ENCODE measurements at places on chromosomes 16 and 17. TPM values are rescaled to one million over a fixed set of nuclear protein-coding genes. Genes with fewer than 3 reads are reported as not detected.
A peak's percentile ranks its signal among the peaks of the same experiment; 100 is the strongest.

DNA sequence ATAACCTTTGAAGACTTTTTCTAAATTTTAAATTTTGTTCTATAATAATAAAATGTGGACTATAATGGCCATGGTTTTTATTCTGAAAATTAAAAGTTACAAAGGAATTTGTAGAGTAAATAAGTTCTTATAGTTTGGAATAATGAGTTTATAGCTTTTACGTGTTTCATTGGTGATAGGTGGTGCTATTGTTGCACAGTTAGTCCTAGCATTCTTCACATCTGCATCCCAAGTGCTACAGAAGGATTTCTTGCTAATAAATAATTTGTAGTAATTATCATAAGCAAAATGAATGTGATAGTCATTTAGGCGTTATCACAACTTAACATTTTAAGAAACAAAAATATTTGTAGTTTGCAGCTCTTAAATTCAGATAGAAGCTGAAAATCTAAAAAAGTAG, 67.9 kb downstream of the BCAS3 start:
- DNase-seq = no peak

DNA sequence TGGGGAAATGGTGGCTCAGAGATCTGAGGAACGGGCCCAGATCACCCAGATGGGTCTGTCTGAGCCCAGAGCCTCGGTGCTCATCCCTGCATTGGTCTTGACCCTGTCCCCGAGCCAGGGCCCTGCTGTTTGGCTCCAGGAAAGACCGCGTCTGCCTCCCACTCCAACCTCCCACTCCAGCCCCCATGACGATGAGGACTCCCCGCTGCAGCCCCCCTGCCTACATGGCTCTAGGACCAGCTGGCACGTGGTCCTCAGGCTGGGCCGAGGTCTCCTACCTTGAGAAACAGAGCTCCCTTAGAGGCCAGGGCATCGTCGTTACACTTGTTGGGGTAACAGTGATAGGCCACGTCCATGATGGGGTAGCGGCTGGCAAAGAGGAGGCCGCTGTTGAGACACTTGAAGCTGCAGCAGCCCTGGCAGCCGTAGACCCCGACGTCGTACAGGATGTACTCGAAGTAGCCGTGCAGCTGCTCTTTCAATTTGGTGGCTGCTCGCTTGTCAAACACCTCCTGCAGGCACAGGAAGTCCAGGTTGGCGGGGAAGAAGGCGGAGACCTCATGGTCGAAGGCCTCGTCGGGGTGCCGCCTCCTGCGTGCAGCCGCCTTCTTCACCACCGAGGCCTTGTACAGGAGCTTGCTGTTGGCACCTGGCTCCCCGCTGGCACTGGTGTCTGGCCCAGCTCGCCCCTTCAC, 59.9 kb downstream of the PRMT7 start:
- no peak for DNase-seq

DNA sequence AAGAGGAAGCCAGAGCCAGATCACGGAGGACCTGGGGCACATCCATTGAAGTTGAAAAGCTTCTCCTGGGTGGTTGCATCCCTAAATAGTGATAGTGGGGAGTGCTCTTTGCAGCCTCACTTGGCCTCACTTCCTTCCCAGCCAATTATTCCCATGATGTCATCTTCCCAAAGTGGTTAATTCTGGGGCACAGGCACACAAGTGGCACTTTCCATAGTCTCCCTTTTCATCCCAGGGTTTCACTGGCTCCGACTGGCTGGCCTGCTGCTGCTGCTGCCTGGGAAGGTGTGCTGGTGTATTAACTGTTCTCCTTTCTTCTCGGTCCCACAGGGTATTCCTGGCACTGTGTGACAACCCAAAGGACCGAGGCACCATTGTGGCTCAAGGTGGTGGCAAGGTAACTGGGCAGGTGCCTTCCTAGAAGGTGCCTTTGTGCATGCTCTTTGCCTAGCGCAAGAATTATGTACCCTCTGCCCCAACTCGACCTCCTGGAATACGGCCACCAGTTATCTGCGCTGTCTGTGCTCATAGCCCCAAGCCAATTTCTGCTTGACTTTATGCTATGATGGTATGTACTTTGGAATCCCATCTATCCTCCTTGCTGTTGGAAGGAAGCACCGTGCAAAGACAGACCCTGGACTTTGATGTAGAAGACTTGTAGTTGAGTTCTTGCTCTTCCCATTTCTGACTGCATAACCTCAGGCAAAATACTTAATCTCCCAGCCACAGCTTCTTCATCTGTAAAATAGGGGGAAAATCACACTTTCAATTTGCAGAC, 18.4 kb downstream of the SLC35G3 start:
- no peak for DNase-seq

GRCh38 chr17:36730857-36731490, 129.6 kb downstream of the MRM1 start:
- no peak for DNase-seq

- no peak for DNase-seq
These were observed 67.1 kb upstream of the ZNF469 start for GRCh38 chr16:88315543-88316105.

- DNase-seq = no peak
These were observed 4.7 kb upstream of the MPO start for GRCh38 chr17:58285422-58285810.

GRCh38 chr17:32341857-32342602, at the start of gene C17orf75:
C17orf75 (minus strand) TSS chr17:32342173; CDS start chr17:32342139, 34 bp downstream.
- DNase-seq = peak; percentile 94

- DNase-seq = no peak
These were observed 899 bp downstream of the CFAP52 start for GRCh38 chr17:9577373-9577709.

- no peak for DNase-seq
These were observed 82.2 kb downstream of the SPECC1 start for GRCh38 chr17:20091174-20092029.

GRCh38 chr17:67491009-67491680, 114.1 kb downstream of the PITPNC1 start:
- peak; percentile 91 for DNase-seq

DNA sequence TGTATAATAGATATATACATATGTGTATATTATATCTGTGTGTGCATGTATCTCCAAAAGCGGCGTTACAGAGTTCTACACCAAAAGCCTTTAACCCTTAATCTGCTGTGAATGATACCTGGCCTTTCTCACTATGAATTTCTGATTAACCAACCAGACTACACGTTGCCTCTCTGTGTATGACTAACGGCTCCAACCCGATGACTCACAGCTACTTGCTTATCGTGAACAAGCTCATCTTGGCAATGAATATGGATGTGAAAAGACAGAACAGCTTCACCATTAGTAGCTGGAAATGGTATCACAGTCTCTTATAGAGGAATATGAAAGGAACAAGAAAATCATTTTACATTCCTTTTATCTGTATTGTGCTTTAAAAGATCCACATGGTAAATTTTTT, 23.8 kb upstream of the ARHGAP44 start:
- DNase-seq = no peak

- no peak for DNase-seq
These were observed 35.4 kb upstream of the CNTNAP4 start for GRCh38 chr16:76241755-76242154.

- no peak for DNase-seq
These were observed 388.2 kb upstream of the MAF start for GRCh38 chr16:79988721-79989220.

DNA sequence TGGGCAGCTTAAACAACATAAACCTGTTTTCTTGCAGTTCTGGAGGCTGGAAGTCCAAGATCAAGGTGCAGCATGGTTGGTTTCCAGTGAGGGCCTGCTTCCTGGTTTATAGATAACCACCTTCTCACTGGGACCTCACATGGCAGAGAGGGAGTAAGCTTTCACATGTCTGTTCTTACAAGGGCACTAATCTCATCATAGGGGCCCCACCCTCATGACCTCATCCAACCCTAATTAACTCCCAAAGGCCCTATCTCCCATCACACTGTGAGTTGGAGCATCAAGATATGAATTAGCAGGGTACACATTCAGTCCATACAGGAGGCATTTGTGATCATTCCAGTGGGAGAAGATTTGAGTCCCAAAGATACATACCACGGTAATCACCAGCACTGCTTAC, 50.5 kb upstream of the GRIN2A start:
- DNase-seq = no peak

- no peak for DNase-seq
These were observed 117.3 kb downstream of the C16orf95 start for GRCh38 chr16:87199901-87200300.

- no peak for DNase-seq
These were observed 25.0 kb upstream of the TMEM97 start for GRCh38 chr17:28293994-28294393.

DNA sequence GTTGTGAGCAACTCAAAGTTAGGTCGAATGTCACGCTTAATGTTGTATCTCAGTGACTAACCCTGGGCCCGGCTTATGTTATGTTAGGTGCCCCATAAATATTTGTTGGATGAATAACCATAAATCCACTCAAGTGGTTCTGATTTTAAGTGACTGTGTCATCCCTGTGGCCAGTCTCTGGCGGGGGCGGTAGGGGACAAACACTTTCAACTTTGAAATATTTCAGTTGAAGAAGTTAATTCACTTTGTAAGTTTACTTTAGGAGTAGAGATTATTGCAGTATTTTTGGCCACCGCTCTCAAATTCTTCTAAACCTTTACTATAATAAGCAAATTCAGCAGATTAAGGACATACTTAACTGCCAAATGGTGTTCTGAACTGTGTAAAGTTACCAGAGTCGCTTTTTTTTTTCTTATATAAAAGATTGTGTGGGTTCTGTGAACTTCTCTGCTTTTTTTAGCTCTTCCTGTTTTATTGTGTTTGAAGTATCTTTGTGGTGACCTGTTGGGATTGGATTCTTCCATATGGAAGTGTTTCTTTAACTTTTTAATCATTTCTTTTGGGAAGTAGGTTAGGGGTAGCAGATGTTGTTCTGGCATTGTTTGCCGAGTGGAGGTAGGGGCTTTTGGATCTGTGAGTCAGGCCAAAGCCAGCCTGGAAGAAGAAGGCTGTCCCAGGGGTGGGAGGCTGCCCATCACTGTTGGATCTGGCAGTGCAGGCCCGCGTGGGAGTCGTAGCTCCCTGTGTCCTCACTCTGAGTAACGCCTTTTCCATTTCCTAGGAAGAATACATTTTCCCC, 61.4 kb upstream of the TBX2 start:
- DNase-seq = no peak

- DNase-seq = no peak
These were observed 48.8 kb downstream of the ADCY9 start for GRCh38 chr16:4067262-4068001.

DNA sequence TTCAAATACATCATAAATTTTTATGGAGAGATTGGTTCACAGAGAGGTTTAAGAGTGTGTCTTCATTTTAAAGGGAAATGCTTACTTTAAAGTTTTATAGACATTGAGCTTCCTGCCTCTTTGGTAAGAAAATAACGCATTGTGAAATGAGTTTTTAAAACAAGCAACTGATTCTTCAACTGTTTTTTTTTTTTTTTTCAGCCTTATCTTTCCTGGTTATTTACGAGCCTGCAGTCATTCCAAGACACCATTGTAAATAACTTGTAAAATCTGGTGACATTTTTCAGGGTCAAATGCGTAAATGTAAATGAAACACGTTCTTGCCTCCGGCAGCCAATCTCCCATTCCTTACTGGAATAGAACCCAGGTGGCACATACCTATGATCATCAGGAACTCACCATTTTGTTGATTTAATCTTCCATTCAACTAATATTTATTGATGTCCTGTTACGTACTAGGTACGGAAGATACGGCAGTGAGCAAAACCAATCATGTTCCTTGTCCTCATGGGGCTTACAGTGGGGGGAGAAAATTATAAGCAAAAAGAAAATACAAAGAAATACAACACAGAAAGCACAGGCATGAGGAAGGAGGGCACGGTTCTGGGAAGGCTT, 33.2 kb upstream of the CDYL2 start:
- DNase-seq = no peak

GRCh38 chr17:7840441-7840840, 6.4 kb downstream of the KDM6B start:
- DNase-seq = no peak

DNA sequence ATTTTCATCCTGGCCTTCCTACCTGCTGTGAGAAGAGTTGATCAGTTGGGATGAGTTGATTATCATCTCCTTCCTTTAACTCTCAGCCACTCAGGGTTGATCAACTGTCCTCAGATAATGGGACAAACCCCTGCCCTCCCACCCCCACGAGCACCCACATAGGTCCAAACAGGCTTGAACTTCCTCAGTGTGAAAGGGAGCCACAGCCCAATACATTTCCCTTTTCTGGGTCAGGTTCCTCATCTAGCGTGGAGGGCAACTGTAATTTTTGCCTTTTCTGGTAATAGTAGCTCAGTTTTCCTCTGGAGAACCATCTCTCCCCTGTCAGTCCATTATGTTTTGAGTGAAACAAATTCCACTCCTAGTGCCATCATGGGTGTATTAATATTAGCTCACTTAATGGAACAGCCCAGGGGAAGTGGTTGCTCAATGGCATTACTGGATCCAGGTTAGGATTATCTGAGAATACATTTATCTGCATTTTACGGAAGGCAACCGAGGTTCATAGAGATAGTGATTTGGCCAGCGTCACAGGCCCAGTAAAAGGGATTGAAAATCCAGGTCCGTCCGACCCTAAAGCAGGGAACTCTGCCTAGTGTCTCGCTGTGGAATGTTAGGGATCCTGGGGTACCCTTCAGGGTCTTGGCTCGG, 476 bp upstream of the LPCAT2 start:
- no peak for DNase-seq

DNA sequence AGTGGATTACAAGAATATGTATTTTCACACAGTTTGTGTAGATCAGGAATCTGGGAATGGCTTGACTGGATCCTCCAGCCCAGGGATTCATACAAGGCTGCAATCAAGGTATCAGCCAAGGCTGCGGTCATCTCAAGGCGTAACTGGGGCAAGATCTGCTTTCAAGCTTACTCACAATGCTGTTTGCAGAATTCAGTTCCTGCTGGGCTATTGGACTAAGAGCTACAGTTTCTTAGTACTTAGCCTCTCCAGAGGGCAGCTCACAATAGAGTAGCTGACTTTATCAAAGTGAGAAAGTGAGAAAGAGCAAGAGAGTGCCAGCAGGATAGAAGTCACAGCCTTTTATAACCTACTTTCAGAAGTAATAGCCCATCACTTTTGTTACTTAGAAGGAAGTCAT, 211.0 kb downstream of the MAP2K6 start:
- DNase-seq = no peak

DNA sequence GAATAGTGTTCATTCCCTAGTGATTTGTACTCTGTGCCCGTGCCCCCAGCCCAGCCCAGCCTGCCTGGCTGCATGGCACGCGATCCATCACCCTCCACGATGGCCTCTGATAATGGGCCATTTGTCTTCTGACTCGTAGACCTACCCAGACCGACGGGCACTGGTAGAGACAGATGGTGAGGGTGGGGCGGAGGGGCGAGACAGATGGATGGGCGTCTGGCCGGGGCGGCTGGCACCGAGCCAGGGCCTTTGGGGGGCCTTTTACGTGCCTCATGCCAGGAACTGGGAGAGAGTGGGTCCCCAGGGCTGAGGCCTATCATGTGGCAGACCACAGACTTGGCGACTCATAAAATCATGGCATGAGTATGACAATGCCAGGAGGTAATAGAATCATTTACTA, 25.4 kb downstream of the CRHR1 start:
- DNase-seq = no peak

The TP53TG3C gene
- total RNA-seq = not detected

The OR3A3 gene
- not detected for total RNA-seq

The RNU2-1 gene
- total RNA-seq = not detected

The SLC6A2 gene
- total RNA-seq = not detected

The CEMP1 gene
- total RNA-seq = 2.5 TPM

The CHST4 gene
- not detected for total RNA-seq

The SIAH1 gene
- 45.1 TPM for total RNA-seq

The SPECC1 gene
- 33.5 TPM for total RNA-seq

The CCL16 gene
- 0.61 TPM for total RNA-seq

The IKZF3 gene
- total RNA-seq = 5.6 TPM
